Stimulated activated naive CD8-positive, alpha-beta T cell treated with anti-CD3 and anti-CD28 coated beads, Interleukin-15, Interleukin-2, amounts not matched to agents 100 U/mL and 50 U/mL, for 24 hours (primary cell): ENCODE measurements at places on chromosomes 2 and 18.

DNA sequence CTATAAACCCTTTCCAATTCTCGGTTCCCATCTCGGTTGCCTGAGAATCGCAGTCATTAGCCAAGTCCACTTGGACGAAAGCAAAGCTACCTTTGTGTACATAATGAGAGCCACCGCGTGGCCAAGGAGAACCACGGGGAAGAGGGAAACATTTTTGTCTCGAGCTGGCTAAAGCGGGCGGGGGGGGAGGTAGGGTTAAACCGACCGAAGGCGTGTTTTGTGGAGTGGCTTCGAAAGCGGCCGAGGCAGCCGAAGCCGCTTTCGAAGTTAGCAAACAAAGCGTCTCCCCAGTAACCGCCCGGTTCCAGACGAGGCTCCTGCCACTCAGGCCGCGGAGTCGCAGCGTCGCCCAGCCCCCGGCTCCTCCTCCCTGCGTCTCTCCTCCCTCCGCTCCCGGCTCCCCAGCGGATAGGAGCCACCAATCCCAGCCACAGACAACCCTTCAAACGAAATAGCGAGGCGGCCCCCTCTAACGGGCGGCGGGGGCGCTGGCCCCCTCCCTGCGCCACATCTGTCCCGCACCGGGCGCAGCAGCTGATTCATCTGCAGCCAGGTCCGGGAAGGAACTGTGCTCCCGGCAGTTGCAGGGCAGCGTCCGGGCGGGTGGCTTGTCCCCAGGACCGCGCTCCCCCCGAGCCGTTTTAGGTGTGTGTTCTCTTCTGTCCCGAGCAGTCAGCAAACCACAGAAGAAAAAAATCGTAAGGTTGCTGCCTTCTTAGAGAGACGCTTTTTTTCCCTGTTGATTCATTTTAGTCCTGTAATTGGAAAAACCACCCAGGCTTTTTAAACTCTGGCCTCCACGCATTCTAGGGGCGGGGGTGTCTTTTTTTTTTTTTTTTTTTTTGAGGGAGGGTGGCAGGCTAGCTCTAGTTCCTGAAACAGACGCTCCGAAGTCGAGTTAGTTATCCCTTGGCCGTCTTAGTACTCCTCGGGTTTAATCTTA, 1.8 kb upstream of the TGIF1 start:
- DNase-seq, result peak; percentile 88

DNA sequence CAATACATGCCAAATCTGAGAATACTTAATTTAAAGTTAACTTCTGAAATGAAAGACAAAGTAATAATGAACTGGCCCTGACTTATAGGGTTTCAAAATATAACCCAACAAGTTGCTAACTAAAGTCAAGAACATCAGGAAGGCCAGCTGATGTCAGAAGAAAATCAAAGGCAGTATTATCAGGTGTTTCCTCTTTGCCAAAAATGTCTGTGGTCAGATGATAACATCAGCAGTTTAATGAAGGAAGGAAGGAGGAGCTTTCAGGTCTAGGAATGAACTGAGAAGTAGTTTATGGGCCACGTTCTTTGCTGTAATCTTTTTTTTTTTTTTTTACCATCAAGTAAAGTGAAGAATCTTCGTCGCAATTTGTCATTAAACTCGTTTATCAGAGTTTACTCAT, 40.9 kb downstream of the CDH2 start:
- DNase-seq, result no peak

DNA sequence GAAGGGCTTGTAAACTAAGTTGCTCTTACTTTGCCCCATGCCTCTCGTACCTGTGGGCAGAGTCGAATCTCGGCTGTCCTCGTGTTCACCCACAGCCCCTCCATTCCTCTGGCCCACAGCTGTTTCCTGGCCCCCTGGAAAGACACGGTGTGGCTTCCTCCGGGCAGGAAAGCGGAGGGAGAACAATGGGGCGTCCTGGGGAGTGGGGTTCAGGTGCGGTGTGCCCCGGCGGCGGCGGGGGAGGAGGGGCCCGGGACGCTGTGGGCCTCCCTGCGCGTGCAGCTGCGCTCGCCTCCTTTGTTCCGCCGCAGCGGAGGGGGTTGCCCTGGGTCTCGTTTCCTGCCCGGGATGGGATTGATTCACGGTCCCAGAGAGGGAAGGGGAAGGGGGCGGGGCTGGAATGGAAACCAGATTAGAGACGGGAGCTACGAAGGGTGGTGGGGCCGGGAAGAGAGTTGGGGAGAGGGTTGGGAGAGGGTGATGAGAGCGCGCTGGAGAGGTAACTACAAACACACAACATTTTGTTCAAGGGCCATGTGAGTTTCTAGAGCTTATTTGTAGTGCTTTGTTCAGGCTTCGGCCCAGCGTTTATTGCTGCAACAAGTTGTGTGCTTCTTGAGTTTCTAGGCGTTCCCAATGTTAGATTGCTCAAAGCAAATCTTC, 796 bp downstream of the MYO1B start:
- DNase-seq, result peak; percentile 62

- DNase-seq, result no peak
Measured at GRCh38 chr2:26805241-26805676, 19.4 kb downstream of the CENPA start.

- no peak for DNase-seq
Measured at GRCh38 chr2:133780997-133781513, 212.8 kb upstream of the NCKAP5 start.

GRCh38 chr2:23656597-23656973, 270.3 kb downstream of the ATAD2B start:
- no peak for DNase-seq

- DNase-seq, result no peak
Measured at GRCh38 chr2:190860985-190861680, 19.5 kb upstream of the GLS start.

GRCh38 chr2:152518641-152519580, 183.9 kb downstream of the FMNL2 start:
- no peak for DNase-seq

DNA sequence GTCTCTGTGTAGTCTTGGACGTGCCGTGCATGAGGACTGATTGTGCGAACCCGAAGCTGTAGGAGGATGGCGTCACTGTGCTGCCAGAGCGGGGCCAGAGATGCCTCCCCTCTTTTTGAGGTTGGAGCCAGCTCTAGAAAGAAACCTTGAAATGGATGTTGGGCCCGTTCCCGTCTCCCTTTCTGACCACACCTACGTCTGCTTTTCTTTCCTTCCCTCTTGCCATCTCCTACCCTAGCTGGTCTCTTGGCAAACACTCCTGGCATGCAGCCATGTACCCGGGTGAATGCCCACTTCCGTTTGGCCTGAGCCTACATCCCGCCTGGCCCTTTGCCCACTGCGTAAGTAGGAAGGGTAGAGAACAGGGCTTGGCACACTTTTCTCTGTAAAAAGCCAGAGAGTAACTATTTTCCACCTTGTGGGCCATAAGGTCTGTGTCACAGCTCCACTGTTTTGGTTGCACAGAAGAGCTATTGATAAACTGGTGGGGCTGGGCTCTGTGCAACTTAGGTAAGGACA, 37.4 kb downstream of the SH3BP4 start:
- no peak for DNase-seq

DNA sequence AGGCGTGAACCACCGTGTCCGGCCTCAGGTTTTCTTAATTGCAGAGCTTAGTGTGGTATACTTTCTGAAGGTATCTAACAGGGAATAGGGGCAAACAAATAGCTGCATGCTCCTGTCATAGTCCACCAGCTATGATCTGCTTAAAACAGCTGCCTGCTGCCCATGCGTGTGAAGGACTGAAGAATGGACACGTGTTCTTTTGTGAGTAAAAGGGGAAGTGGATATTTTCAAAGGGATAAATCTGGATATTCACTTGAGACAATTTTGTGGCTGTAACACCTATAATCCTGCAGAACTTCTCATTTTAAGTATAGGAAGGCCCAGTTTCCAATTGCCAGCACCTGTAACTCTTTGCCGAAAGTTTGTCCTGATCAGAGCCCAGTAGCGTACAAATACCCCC, 44.7 kb downstream of the TRPM8 start:
- DNase-seq, result no peak

DNA sequence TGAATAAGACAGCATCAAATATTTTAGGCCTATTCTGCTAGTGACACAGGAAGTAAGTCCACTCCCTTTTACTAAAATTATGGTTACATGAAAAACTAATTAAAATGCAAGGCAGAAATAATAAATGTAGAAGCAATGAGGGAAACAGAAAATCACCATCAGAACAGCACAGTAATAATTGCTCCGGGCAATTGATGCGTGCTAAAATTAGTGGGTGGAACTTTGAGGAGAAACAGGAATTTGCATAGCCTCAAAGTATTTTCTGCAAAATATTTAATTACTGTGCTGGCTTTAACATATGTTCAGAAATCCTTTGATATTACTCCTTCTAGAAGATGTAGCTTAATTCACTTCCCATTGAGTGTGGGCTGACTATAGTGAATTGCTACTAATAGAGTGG, 654.3 kb upstream of the RAB6C start:
- no peak for DNase-seq

GRCh38 chr2:180367815-180368214, 360.7 kb upstream of the CWC22 start:
- DNase-seq, result no peak

GRCh38 chr2:106107509-106108131, 86.5 kb downstream of the UXS1 start:
- peak; percentile 58 for DNase-seq

DNA sequence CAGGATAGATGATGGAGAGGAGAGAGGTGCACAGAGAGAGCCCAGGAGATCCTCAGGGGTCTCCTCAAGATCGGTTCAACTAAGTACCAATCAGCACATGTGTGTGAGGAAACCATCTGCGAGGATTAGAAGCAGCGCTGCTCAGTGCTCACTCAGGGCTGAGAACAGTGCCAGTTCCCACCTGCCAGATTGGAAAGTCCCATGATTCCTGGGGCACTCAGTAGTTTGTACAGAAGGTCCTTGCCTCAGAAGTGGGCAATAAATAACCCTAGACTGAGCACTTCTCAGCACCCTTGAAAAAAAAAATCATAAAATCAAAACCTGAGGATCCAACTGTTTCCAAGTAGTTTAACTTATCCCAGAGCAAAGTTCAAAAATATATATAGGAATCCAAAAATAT, 53.8 kb downstream of the SEMA4F start:
- no peak for DNase-seq
